ENCODE measurements at places on chromosomes 11 and 22.

- DNase-seq, result no peak
Measured at GRCh38 chr11:110000850-110001249, 92.3 kb upstream of the ZC3H12C start.

DNA sequence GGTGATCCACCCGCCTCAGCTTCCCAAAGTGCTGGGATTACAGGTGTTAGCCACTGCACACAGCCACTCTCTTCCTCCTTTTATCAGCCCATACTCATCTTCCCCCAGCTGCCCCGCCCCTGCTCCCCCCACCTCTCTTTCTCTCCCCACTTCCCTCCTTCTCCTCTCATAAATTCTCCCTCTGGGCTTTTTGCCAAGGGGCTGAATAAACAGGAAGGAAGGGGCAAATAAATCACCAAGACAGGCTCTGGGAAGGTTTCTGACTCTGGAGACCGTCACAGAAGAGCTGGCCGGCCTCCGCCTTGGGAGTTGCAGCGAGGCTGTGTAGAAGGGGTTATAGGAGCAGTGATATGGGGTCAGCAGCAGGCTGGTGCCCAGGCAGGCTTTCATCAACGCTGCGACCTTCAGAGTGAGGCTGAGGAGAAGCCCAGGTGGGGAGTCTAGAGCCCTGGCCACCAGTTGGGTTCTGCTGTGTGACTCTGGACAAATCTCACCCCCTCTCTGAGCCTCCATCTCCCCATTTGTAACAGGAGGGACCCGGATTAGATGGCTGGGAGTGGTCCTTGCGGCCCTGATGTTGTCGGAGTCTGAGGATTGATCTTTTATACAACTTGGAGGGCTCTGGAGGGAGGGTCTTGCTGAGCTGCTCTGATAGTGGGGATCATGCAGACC, 62.6 kb upstream of the RASD2 start:
- DNase-seq, result no peak

DNA sequence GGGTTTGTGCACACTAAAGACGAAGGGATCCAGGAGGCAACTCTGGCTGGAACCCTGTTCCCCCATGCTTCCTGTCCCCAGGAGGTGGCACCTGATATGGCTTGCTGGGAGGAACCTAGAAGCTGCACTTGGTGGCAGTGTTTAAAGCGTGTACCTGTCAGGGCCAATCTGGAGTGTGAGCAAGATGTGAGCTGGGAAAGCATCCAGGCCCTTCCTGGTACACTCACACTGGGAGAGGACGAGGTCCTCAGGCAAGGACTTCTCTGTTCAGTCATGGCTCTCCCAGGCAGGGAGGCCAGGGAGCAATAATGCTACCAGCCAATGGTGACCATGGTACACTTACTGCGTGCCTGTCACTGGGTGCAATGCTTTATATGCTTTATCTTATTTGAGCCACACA, 130.7 kb upstream of the NECTIN1 start:
- no peak for DNase-seq

DNA sequence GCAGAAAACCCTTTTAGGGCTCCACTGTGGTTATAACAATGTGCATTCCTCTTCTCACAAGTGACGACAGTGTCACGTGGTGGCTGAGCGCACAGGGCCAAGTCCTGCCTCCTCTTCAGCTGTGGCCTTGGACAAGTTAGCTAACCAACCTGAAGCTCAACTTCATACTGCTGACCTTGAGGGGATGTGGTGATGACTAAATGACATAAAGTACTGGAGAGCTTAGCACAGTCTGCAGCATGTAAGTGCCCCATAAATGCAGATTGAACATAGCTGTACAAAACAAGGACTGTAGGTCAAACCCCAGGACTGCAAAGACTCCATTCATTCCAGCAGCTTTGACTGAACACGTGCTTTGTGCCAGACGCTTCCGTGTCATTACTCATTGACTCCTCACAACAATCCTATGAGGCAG, 20.1 kb upstream of the MRGPRX2 start:
- DNase-seq, result no peak

DNA sequence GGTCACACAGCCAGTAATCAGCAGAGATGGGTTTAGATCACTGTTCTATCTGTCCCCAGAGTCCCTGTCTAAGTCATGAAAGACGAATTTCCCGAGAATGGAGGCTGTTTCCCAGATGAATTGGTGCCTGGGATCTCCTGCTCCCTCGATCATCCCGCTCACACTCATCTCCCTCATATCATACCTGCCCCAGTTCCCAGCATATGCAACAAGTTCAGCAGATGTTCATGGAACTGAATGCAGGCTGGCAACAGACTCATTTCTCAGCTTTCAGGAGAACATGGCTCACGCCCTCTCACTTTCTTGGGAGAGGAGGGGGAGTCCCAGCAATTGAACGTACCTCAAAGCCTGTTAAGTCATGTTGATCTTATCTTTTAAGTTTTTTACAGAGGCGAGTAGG, 22.1 kb downstream of the CD6 start:
- DNase-seq, result no peak

DNA sequence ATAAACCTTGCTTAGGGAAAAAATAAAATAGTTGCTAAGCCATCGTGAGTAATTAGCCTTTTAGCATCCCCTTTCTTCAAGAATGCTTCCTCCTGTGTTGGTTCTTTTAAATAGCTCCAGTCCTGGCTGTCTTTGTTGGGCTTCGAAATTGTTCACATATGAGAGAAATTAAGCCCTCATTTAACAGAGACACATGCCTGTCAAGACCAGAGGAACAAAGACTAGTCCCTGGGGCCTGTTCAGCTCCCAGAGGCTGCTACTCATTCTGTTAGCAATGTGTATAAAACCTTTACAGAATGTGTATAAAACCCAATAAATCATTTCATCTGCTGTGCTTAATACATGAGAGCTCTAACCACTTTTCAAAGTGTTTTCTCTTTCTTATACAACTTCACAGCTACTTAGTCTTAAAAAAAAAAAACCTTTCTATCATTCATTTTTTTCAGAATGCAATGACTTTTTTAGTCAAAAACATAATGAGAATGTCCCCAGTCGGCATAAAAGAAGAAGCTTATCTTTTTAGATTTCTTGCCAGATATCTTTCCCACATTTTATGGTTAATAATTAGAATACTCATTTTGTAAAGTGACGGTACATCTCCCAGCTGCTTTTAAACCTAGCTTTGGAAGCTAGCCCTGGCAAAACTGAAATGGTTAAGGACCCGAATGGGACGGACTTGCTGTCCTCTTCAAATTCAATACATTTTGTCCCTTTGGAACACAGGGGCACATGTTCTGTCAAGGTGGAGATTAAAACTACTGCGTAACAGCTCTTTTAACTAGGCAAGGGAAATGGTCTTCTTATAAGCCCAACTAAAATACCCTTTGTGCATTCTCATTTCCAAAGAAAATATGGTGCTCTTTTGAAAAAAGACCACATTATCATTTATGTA, 186.1 kb downstream of the SOX6 start:
- no peak for DNase-seq

DNA sequence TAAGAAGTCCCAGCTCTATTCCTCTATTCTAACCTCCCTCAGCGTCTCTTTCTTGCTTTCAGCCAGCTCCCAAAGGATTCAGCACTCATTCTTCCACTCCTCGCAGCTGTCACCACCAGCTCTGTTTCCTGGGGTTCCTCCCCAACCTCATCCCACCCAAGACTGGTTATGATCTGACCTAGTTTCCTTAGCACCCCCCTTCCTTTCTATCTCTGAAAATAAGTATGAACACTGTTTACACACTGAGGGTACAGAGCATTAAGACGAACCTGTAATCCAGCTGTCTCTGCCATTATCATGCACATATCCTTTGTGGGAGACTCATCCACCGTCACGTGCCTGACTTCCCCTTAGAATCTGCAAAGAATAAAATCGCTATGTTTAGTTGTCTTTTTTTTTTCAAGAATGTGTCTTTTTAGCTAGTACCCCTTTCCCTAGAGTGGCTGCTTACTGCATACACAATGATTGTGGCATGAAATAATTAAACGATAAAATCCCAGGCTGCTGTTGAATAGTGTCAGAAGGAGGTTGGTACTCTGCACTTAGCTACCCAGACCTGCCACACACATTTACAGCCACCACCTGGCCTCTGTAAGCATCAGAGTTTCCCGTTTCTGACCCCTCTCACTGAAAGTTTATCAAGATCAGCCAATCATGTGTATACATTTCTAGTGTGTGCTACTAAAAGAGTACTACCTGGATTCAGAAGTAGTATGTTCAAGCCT, 26.9 kb upstream of the CSTF3 start:
- no peak for DNase-seq

GRCh38 chr11:92453055-92453454, 228.4 kb downstream of the FAT3 start:
- no peak for DNase-seq

DNA sequence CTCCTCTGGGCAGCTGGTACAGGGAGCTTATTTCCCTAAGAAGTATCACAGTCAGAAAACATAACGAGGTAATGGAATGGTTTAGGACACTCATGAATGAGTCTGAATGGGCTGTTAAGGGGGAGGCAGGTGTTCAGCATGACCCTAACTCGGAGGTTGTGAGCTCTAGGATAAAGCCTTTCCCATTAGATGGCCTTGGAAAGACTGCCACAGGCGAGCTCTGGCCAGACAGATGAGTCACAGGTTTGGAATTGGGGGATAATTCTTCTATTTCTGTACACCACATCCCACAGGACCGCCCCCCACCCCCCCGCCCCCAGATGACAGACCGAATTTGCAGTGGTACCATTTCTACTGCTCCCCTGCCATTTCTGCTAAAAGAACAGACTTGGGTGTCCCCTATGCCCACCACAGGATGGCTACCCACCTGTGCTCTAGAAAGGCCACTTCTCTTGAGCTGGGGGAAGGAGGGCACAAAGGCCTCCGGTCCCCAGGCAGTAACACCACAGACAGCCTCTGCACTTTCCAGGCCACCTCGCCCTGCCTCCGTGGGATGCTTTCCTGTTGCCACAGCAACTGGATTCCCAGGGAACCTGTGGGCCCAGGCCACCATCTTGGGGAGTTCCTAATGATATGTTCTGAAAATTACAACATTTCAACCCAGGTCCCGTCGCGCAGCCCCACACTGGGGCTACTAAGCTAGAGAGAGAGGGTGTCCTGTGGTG, 76.7 kb downstream of the TRIM29 start:
- no peak for DNase-seq

GRCh38 chr11:62543680-62544444, 2.7 kb downstream of the AHNAK start:
- no peak for DNase-seq

- no peak for DNase-seq
Measured at GRCh38 chr11:21412652-21413383, 743.4 kb downstream of the NELL1 start.
